Activated naive CD4-positive, alpha-beta T cell treated with anti-CD3 and anti-CD28 coated beads, Interleukin-2, amount 10 ng/mL, durations not matched to agents 5 hours and 36 hours (primary cell): ENCODE measurements at places on chromosomes 2 and 18. TPM values are rescaled to one million over a fixed set of nuclear protein-coding genes. Genes with fewer than 3 reads are reported as not detected.

The TCF7L1 gene
- total RNA-seq: not detected

The MC4R gene
- total RNA-seq: not detected

The ANKRD44 gene
- total RNA-seq: 214 TPM

The RAB6C gene
- total RNA-seq: not detected

The HJURP gene
- total RNA-seq: 93.8 TPM

The ZSWIM2 gene
- not detected for total RNA-seq

The CLEC4F gene
- not detected for total RNA-seq

The SIGLEC15 gene
- total RNA-seq: not detected
